ENCODE measurements at places on chromosomes 7 and 10. TPM values are rescaled to one million over a fixed set of nuclear protein-coding genes. Genes with fewer than 3 reads are reported as not detected.

- DNase-seq: no peak
Observed at GRCh38 chr10:131871673-131872005, 29.2 kb upstream of the PPP2R2D start.

GRCh38 chr7:77476871-77477270 is 60.2 kb upstream of the PTPN12 start:
- no peak for DNase-seq

Gene HOXA13
- total RNA-seq: not detected

Gene ICA1
- total RNA-seq: 49.8 TPM

DNA sequence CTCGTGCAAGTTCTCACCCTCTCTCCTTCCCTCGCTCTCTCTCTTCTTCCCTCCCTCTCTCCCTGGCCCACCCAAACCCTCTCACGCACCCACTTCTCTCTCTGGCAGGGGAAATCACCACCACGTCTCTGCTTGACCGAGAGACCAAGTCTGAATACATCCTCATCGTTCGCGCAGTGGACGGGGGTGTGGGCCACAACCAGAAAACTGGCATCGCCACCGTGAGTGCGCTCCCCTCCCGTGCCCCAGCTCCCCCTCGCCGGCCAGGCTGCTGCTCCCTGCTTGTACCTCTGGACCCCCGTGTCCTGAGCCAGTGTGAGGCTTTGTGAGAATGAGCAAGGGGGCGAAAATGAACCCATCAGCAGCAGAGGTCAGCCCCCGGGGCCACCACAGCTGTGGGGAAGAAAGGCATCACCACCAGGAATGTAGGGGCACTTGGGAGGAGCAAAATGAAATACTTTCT is 25.5 kb downstream of the C10orf105 start:
- no peak for DNase-seq

GRCh38 chr7:43559171-43559945 is 23.6 kb upstream of the STK17A start:
- no peak for DNase-seq

GRCh38 chr7:34652809-34653208 is 5.2 kb upstream of the NPSR1 start:
- no peak for DNase-seq

Gene FMC1
- total RNA-seq: 16.8 TPM

- DNase-seq: no peak
Observed at GRCh38 chr7:102991540-102992214, 78.9 kb downstream of the LRRC17 start.

- DNase-seq: no peak
Observed at GRCh38 chr10:112173206-112173605, 10.4 kb downstream of the GPAM start.

DNA sequence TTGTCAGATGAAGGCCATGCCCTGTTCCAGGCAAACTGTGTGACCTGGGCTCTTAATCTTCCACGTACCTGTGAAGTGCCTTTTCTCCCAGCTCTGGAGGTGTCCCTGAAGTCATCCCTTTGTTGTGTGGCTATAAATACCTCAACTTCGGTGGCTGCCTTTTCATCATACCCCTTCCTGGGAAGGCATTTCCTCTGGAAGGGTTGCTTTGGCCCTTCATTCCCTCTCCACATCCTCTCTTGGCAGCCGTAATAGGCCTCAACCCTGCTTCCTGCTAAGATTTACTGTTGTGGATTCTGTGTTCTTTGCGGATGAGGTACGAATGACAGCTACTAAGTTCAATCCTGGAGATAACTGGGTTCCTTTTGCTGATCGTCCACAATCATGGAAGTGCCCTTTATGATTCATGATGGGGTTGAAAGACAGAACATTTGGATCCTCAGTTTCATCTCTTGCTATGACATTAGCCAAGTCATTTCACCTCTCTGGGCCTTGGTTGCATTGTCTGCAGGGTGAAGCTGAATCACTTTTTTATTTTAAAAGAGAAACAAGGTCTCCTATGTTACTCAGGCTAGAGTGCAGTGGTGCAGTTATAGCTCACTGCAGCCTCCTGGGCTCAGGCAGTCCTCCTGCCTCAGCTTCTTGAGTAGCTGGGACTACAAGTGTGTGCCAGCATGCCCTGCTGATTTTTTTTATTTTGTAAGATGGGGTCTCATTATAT is 23.6 kb downstream of the FKBP6 start:
- no peak for DNase-seq

DNA sequence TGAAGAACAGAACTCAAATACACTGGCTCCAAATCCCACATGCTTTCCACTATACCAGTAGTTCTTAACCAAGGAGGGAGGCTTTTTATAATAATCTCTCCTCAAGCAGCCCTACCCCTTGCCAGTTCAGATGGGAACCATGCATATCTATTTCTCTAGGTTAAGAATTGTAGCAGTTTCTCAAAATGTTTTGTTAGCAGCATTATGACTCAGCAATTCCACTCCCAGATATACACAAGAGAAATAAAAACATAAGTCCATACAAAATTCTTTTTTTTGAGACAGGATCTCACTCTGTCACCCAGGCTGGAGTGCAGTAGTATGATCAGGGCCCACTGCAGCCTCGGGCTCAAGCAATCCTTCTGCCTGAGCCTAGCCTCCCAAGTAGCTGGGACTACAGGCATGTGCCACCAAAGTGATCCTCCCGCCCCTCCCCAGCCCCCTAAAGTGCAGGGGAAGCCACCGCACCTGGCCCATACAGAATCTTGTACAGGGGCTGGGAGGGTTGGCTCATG is 18.1 kb downstream of the YWHAG start:
- no peak for DNase-seq

DNA sequence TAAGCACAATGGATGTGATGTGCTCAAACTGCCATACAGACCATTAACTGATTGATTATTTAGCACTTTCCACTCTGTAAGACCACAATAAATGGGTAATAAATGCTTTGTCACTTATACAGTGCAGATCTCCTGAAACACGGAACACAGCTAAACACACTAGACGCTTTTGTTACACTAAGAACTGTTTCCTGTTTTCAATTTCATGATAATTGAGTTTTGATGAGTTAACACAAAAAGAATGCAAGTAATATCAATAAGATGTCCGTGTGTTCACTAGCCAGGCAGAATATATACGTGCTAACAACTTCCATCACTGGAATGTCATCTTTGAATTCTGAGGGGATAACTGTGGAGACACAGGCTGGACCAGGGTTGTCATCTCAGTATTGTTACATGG is 178.8 kb downstream of the SKAP2 start:
- no peak for DNase-seq

Gene RAB19
- not detected for total RNA-seq

DNA sequence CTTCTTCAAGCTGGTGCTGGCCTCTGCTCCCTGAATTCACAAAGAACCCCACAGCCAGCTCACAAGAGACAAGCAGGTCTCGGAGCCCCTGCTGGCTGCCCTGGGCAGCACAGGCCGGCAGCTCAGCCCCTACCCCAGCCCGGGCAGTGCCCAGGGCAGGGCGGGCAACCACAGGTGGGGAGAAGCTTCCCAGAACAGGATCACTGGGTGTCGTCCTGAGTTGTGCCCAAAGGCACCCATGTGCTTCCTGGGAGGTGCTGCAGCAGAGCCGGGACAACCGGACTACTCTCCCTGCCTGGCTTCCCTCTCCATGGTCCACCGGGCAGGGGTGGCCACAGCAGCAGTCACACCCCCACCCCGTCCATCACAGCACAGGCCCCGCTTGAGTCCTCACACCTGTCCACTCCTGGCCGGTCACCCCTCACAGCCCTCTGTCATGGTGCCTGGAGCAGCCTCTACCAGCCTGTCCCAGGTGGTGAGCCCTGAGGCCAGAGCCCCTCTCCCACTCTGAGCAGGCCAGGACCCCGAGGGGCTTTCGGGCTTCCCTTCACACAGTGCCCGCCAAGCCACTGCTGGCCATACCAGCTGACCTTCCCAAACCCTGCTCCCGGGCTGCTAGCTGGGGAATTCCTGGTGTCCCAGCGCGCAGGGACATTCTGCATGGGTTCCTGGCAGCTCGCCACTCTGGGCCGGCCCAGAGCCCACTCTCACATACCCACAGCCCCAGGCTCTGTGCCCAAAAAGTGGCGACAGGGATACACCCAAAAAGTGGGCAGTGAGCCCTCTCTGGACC is 3.1 kb downstream of the RASGEF1A start:
- DNase-seq: no peak

DNA sequence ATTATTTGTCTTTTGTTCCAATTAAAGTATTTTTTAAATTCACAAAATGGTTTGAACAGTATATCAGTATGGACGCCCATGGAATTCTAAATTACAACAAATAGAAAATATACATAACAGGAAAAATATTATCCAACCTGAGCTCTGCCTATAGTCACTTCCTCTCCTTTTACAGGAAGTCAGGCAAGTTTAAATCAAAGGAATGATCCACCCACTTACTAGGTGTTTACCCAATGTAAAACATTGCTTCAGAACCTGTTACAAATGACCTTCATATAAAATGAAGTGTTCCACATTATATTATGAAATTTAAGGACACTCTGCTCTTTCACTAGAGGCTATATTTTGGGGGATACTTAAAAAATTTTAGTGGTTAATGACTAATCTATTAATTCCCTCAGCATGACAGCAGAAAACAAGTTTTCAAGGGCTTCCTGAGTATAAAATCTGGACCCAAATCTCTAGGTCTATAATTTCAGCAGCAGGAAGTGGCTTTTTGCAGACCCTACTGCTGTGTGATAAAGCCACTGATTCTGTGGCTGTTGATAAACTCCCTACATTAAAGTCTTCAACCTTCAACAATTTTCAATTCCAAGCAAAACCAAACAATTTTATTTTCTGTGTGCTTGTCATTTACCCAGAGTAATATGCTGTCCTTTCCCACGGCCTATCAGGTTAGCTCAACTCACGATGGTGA is 722.6 kb downstream of the GATA3 start:
- no peak for DNase-seq

- no peak for DNase-seq
Observed at GRCh38 chr10:88012641-88013040, 149.2 kb downstream of the PTEN start.

DNA sequence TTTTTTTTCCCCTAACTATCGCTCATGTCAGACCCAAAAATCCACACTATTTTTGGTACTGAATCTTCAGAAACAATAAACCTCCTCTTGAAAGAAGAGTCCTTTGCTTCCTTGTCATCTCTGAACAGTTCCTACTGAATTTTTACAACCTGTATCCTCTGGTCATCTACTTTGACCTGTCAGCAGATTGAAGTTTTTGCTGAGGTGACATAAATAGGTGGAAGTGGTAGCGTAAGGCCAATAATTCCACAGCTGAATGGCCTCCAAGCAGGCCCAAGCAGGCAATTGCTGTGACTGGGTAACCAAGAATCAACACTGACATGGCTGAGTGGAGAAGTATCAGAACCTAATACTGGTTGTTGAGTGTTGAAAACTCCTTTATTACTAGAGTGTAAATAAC is 117.4 kb upstream of the MAGI2 start:
- DNase-seq: no peak

Gene STAM
- total RNA-seq: 34.8 TPM

GRCh38 chr10:17684537-17684936 is 40.6 kb downstream of the STAM start:
- DNase-seq: no peak

Gene PRDX3
- 92.8 TPM for total RNA-seq

Gene NT5C3A
- 99.2 TPM for total RNA-seq

DNA sequence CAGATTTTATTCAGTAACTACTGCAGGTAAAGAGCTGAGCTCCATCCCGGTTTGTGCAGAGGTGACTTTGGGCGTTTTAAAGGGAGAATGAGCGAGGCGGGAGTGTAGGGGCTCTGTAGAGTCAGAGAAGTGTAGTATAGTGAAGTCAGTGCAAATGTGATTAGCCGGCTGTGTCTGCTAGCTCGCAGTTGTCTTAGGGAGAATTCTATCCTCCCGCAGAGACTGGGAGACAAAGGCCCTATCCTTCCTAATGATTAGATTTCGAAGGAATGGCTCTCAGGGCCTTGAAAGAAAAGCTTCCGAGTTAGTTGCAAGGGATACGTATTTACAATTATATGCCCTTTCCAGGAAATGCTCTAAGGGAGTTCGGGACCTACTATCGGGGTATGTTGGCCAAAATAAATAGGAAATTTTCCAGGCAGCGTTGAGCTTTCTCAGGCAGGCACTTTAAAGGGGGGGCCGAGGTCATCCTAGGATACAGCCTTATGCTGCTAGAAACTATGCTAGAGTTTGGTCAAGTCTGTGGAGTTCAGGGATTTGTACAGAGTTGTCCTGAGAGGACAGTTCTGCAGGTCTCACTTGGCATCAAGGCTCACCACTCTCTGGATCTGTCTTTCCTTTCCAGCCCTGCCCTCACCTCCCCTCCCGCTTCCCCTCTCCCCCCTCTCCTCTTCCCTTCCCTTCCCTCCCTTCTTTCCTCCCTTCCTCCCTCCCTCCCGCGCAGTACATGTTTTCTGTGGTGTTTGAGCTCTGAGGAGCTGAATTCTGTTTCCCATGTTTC is 825 bp downstream of the MRPL32 start:
- no peak for DNase-seq

GRCh38 chr7:92740134-92740533 is 96.2 kb downstream of the CDK6 start:
- no peak for DNase-seq

GRCh38 chr7:80215734-80216133 is 81.1 kb downstream of the GNAI1 start:
- DNase-seq: no peak

Gene UFSP1
- total RNA-seq: 2.5 TPM

DNA sequence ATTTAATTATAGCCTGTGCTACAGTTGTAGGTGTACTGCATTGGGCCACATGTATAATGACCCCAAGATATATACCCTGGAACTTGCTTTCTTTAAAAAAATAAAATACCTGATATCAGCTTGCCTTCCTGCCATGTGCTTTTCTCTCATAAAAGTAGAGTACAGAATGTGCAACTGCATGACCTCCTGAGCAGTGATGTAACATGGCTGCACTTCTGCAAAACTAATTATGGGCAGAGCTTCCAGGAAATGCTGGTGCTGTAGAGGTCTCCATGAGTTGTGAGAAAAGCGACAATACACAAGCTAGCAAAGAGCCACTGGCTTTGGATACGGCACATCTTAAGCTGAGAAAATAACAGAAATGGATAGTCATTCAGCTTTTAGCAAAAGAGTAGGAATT is 6.5 kb upstream of the ERLIN1 start:
- DNase-seq: no peak

Gene IKZF1
- total RNA-seq: 2.3 TPM

DNA sequence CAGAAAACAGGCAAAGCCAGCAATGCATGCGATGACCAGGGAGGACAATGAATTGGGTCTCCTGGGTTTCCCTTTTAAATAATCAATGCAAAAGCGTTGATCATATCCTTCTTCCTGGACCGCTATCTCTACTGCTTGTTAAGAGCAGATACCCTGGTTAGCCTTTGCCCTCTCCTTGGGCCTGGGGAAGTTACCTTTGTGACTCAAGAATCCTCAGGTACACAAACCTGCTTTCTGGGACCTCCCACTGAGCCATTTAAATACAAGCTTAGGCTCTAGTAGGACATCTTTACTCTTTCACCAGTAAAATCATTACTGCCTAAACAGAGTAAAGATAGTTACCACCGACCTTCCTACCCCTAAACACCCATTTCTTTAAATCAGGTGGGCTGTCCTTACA is 173.9 kb downstream of the WNT2 start:
- DNase-seq: no peak

Gene HOXA11
- not detected for total RNA-seq
